ENCODE measurements at places on chromosomes 6 and 20.

DNA sequence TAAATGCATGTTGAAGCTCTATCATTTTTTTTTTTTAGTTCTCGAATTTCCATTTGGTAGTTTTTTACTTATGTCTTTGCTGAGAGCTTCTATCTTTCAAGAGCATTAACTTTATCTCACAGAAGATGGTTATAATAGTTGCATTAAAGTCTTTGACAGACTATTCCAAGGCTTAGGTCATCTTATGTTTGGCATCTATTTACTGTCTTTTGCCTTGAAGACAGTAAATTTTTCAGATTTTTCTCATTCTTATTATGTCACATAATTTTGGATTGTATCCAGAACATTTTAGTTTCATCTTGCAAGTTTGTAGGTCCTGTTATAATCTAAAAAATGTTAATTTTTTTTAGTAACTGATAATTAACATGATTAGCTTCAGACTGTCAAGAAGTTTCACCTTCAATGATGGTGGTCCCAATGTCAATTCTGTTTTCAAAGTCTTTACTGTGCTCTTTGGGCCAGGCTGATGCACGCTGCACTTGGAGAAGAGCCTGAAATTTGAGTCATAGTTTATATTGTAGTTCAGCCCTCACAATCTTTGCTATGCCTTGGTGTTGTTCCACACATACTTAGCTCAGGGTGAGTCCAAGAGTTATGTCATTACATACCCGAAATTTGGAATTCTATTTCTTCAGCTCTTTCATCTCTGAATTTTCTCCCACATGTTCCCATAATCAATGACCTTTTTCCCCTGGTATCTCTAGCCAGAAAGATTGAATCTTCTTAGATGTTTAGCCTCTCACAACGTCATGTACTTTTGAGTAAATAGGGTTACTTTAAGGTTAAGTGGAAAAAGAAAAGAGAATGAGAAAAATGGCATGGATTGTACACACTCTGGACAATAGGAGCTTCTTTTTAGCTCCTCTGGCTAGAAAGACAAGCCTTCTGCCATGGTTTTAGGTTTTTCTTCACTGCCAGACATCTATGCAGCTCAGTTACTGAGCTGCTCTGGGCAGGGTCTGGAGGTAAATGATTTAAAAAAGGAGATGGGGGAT, 110.3 kb upstream of the BTBD3 start:
- DNase-seq, result no peak

DNA sequence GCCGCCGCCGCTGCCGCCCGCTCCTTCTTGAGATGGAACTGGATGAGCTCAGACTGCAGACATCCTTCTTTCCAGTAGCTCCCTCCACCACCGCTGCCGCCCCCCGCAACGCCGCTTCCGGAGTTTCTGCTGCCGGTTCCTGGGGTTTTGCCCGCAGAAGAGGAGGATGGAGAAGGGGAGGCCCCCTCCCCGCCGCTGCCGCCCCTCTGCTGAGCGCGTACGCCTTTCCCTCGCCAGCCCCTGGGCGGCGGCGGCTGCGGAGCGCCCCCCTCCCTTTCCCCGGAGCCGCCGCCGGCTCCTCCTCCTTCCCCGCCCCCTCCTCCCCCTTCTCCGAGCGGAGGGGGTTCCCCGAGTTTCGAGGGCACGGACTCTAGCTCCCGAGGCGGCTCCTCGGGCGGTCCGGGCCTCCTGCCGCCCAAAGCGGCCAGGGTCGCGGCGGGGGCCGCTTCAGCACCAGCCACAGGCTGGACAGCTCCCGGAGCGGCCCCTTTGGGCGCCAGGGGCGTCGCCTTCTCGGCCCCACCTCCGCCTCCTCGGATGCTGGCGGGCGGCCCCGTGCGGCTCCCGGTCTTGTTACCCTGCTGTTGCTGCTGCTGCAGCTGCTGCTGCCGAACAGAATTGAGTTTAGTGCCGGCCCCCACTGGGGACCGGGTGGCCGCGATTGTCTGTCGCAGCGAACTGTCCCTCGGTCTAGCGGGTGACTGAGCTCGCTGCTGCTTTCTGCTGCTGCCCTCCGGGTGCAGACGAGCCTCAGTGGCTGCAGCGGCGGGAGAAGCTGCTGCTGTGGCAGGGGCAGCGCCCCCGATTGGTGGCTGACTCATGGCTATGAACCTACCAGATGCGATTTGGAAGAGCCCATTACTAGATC, 3.1 kb downstream of the MTCL3 start:
- DNase-seq, result peak; percentile 48

DNA sequence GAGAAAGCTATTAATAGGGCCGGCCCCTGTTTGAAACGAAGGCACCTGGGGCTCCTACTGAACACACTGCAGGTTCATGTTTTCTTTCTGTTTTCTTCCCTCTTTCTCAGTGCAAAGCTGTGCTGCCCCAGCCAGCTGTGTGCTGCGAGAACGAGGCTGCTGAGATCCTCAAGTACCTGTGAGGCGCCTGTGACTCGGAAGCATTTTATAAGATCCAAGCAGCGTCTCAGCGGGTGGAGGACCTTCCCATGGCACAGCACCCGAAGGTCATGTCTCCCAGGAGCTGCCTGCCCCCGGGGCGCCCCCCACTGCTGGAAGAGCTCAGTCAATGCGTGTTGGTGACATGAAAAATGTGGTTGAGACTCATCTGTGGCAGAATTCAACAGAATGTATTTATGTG, 66.3 kb downstream of the SMOC2 start:
- no peak for DNase-seq

- DNase-seq, result no peak
These were observed 91.3 kb upstream of the EYA2 start for GRCh38 chr20:46803123-46804020.

- DNase-seq, result no peak
These were observed 214.3 kb downstream of the OGFRL1 start for GRCh38 chr6:71502956-71503355.

- DNase-seq, result no peak
These were observed 35.6 kb downstream of the DZANK1 start for GRCh38 chr20:18431206-18431605.

GRCh38 chr6:36834576-36835341, 4.5 kb downstream of the CPNE5 start:
- DNase-seq, result no peak

DNA sequence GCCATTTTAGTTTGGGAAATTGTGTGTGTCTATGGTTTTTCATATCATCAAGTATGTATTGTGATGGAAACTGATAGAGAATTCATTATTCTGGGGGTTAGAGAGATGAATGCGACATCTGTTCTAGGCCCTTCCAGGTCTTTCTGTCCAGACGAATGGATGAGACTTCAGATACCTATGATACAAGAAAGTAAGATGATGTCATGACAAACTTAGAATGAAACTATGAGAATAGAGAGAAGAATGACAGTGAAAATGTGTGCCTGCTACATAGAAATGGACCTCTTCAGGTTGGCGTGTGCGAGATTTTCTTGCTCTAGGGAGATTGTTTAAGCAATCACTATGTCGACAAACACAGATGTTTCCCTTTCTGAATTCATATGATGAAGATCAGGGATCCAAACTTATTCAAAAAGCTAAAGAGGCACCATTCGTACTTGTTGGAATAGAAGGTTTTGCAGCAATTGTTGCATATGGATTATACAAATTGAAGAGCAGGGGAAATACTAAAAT, 76.1 kb downstream of the SCAND1 start:
- no peak for DNase-seq

DNA sequence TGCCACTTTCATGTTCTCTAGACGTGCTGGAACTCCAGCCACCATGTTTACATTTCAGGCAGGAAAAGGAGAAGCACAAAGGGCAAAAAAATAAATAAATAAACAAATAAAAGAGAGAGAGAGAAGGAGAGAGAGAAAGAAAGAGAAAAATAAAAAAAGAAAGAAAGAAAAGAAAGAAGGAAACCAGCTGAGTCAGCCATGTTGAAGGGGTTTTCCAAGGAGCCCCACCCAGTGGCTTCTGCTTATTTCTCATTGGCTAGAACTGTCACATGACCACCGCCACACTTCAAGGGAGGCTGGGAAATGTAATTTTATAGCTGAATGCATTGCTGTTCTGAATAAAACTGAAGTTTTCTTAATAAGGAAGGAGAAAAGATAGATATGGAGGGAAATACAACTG, 71.1 kb downstream of the BFSP1 start:
- DNase-seq, result no peak

DNA sequence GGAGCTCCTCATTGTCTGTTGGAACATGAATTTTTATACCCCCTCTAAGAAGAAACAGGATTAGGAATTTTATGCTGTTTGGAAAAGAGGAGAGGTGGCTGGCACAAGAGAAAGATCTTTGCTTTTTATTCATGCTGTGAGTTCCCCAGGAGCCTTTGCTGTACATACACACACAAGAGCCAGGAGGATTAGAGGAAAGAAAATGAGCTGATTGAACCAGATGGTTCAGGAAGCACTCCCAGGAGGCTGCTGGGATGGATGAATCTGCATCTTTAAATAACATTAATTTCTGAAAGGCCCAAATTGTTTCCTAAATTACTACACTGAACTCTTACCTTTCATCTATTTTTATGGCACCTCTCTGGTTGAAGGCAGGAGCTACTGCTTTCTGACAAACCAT, 20.1 kb upstream of the TCP11 start:
- DNase-seq, result no peak

DNA sequence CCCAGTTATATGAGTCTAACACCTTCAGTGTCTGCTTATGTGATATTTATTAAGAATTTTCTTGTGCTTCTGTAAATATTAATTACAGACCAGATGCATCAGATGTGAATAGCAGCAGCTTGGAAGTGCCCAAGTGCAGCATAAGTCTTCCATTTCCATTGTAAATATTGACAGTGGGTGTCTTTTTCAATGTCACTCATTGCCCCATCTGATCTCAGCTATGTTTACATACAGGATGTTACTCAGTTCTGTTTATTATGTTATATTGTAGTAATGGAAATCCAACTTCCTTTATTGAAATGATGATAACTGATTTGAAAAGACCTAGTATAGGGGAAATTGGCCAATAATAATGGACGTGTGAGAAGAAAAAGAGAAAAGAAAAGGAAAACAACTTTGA, 296.7 kb downstream of the SAMD5 start:
- no peak for DNase-seq

GRCh38 chr6:144390886-144391285, 105.8 kb downstream of the UTRN start:
- no peak for DNase-seq

DNA sequence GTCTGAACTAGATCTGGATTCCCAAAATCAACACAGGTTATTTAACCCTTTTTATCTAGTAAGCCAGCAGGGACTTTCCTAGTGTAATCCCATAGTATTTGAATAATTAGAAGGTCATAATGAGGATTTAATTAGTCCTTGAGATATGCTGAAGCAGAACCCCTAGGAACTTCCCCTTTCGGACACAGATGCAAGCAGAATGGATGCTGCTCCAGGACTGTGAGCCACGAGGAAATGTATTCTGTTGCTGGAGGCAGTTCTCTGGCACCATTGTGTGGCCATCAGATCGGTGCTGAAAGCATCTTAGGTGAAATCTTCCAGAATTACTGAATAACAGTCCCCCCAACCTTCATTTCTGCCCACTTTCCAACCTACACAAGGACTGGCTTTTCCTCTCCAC, 206.9 kb downstream of the TMEM242 start:
- DNase-seq, result no peak
